ENCODE measurements at places on chromosomes 1 and 21.
A peak's percentile ranks its signal among the peaks of the same experiment; 100 is the strongest.

DNA sequence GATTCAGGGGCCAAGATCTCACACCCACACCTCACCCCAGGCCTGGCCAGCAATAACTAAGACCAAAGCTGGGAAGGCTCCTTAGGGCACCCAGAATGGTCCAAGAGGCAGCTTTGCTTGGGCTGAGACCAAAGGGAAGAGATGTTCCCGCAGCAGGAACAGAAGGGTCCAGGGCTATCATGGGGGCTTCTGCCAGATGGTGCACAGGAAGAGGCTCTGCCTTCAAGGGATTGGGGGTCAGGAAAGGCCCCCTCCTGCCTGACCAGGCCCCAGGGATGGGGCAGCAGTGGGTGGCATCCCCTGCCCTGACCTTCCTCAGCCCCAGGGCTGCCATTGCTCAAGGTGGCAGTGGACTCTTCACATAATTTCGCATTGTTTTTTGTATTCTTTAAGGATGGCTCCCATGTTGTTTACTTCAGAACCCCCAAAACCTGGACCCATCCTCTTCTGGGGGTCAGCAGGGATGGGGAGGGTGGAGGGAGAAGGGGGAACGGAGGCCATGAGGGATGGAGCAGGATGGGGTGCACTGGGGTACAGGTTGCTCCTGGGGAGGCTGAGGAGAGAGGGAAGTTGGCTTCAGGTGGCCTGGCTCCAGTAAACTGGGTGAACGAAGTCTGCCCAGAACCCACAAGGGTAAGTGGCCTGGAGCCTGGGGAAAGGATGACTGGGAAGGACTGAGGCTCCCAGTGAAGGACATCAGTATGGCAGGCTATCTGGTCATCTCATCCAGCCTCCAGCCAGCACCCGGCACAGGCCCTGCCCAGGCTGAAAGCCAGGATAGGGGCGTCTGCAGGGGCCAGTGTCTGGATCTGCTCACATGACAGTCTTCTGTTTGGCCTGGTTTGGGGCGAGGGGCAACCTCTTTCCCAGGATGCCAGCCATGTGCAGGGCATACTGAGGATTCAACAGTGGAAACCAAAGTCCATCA, 2.6 kb upstream of the NADK start:
- DNase-seq, result no peak

GRCh38 chr1:33684396-33685179, 179.3 kb upstream of the HMGB4 start:
- DNase-seq, result no peak

GRCh38 chr1:41741244-41741643, 177.5 kb downstream of the HIVEP3 start:
- DNase-seq, result no peak

GRCh38 chr1:34406833-34407539, 230.3 kb downstream of the C1orf94 start:
- DNase-seq, result no peak

DNA sequence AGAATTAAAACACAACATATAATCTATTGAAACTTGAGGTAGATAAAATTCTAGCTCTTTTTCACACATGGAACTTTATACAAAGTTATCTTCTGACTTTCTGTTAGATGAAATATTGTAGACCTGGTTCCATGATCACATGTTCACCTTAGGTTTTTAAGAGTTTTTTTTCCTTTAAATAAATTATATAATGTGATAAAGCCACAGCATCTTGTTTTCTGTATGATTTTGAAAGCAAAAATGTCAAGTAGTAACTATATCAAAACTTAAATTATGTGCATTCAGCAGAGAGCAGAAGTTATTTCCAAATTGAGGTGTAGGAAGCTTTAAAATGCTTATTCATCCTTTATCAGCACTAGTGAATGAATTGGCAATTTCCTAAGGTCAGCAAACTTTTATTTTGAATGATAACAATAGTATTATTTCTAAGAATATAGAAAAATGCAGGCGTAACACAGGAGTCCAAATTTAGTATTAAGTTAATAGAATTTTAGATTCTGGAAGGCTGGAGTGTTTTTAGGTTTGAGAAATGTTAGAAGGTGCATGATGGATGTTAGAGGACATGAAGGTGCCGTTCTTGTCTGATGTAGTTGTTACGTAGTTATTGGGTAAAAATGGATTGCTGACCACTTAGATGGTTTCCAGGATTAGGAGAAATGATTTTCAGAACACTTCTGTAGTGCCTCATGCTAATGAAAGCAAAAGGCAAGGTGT, 17.5 kb downstream of the BACH1 start:
- peak; percentile 69 for DNase-seq

DNA sequence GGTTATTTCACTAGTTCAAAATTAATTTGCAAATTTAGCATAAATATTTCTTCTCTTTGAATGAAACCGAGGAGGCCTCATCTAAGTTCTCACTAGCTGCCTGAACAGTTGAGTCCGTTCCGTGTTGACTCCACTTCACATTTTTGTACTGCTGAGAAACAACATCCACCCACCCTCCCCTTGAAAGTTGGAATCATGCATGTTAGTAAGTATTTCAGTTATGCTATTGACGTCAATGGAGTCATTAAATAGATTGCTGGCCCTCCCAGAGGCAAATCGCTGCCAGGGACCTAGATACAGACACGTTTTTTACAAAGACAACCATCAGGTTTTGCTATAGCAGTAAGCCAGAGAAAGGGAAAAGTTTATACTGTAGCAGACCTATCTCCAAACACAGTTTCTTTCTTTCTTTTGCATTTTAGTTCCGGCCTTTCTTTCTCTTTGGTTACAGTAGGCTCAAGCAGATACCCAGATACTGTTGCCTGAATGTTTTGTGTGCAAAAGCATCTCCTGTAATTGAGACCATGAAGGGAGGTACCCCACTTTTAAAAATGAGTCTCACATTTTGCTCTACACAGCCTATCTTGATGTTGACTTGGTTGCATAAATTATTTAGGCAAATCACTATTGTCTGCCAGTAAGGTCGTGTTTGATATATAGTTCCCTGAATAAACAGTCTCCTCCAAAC, 262.6 kb upstream of the SGIP1 start:
- DNase-seq, result no peak

DNA sequence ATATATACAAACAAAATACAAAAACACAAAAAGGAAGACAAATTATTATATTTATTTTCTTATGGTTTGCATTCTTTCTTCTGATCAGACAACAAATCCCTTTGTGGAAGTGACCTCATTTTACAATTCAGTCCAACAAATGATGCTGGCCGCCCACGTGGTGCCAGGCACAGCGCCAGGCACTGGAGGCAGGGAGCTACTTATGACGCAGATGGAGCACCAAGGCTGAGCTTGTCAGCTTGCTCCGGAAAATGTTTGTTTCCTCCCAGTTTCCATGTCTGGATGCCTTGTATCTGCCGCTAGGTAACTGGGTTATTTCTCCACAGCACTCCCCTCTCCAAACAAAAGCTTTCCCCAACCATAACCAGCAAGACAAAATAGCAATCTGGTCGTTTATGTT, 30.7 kb upstream of the CD34 start:
- DNase-seq, result peak; percentile 61

- DNase-seq, result peak; percentile 1
Measured at GRCh38 chr1:244843148-244843978, 7.9 kb downstream of the COX20 start.

DNA sequence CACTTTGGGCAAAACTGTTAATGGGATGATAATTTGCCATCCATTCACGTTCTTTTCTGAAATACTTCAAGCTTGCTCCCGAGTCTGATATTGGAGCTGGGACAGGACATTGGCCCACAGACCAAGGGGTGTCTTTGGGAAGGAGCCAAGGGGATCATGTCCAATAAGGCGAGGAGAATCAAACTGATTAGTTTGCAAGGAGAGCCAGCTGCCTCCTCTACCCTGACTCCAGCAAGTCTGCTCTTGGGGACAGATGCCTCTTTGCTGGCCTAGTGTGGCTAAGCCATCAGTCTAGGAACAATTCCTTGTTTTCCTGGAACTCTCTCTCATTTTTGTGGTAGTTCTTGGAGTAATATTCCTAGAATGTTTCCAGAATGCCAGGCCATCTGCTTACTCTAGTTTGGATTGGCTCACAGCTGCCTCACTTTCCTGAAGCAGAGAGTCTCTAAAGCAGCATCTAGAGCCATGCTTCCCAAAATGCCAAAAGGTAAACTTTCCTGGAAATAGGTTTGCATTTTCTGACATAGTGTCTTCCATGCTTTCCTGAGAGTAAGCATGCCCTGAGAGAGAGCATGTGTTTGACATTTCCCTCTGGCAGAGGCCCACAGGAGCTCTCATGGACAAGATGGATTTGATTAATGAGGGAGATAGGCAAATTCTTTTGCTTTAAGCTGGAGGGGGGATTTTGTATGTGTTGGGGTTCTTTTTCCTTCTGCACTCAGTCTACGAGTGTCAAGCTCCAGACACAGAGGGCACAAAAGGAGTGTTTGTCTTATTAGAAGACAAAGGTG, 145.6 kb downstream of the GDAP2 start:
- no peak for DNase-seq

DNA sequence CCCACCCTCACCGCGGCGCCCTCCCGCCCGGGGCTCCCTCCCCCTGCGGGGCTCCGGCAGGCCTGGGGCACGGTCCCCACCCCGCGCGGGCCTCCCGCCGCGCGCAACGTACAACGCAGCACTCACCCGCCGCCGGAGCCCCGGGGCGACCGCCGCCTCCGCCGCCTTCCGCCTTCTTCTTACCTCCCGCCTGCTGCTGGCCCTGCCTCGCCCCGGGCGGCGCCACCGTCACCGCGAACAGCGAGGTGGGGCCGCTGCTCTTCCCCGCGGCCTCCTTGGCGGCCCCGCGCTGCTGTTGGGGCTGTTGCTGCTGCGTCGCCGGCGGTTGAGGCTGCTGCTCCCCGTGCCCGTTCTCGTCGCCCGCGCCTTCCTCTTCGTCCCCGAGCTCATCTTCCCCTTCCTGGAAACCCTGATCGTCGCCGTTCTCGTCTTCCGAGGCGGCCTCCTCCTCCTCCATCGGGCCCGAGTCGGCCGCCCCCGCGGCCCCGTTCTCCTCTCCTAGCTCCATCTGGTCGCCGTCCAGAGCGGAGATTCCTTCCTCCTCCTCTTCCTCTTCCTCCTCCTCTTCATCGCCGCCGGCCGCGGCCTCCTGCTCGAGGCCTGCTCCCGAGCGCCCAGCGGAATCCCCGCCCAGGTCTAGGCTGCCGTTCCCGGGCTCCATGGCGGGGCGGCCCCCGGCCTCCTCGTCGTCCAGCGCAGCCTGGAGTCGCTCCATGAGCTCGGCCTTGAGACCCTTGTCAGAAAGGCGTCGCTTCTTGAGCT, 671 bp downstream of the HNRNPU start:
- DNase-seq, result no peak

- no peak for DNase-seq
Measured at GRCh38 chr1:167492481-167492910, 25.8 kb downstream of the CD247 start.

All from hematopoietic multipotent progenitor cell treated with erythropoietin and hydrocortisone succinate and interleukin-3 and kit ligand, for 8 days (in vitro differentiated cells).